ENCODE measurements at places on chromosomes 16 and 17. TPM values are rescaled to one million over a fixed set of nuclear protein-coding genes. Genes with fewer than 3 reads are reported as not detected.

The FADS6 gene
- not detected for total RNA-seq

The C1QL1 gene
- total RNA-seq = 25.7 TPM

The SDK2 gene
- total RNA-seq = 0.32 TPM

The CRHR1 gene
- total RNA-seq = 0.27 TPM

The TLCD1 gene
- 46.7 TPM for total RNA-seq

The FOXN1 gene
- total RNA-seq = not detected

The PRDM7 gene
- total RNA-seq = not detected

The GPR179 gene
- 0.03 TPM for total RNA-seq

The ALOX15 gene
- total RNA-seq = 0.28 TPM

The GRIN2A gene
- not detected for total RNA-seq
